Posterior cingulate gyrus (tissue), 11 donors: ENCODE measurements at places on chromosomes 3 and 15.

- no peak for DNase-seq
Measured at GRCh38 chr3:55078876-55079275, 151.0 kb upstream of the LRTM1 start.

- DNase-seq = no peak
Measured at GRCh38 chr3:151541178-151541577, 80.3 kb upstream of the IGSF10 start.

DNA sequence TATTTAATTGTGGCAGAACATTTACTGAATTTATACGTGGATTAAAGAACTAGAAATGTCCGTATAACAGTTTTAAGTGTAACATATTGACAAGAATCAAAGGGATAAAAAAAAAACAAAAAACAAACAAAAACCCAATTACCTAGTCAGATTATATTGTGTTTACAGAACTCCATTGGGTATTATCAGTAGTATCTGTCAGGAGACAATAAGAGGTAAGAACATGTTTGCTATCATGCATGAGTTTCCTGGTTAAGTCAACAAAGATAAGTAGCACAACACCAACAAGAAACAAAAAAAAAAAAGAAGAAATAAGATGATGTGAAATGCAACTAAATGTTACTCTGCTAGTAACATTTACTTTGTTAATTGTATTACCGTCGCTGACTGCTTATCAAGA, 570.6 kb downstream of the ZBBX start:
- DNase-seq = no peak

- no peak for DNase-seq
Measured at GRCh38 chr3:173092038-173092437, 49.0 kb downstream of the SPATA16 start.

DNA sequence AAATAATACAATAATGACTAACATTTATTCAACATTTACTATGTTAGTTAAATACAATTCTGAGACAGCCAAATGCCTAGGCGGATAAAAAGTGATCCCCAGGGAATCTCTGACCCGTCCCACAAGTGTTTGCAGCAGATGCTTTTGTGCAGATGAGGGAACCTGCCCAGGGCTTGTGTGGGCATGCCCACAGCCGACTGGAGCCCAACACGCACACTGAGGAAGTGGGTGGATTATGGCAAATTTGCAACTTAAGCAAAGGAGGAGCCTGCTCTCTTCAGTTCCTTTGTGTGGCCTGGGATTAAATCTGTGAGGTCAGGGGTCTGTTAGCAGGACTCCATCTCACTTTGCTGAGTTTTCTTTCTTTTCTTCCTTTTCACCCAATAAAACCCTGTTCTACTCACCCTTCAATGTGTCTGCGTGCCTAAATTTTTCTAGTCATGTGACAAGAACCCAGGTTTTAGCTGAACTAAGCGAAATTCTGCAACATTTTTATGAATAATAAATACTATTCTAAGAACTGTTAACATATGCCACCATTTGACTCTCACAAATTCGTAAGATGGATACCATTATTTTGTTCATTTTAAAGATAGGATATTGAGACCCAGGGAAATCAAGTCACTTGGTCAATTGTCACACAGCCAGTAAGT, 13.9 kb upstream of the RTP1 start:
- no peak for DNase-seq
